Endothelial cell (in vitro differentiated cells): ENCODE measurements at places on chromosomes 16 and 17. TPM values are rescaled to one million over a fixed set of nuclear protein-coding genes. Genes with fewer than 3 reads are reported as not detected.

The TMC6 gene
- 292 TPM for total RNA-seq

The KRT28 gene
- not detected for total RNA-seq

The KRT12 gene
- not detected for total RNA-seq

The CTRB1 gene
- total RNA-seq = not detected

The NAGS gene
- total RNA-seq = 1.2 TPM

The SEPTIN12 gene
- total RNA-seq = 11.5 TPM

The NXPH3 gene
- 6.6 TPM for total RNA-seq

The CAVIN1 gene
- total RNA-seq = 334 TPM

The TMEM235 gene
- total RNA-seq = 21.1 TPM

The C16orf96 gene
- 0.54 TPM for total RNA-seq

The HID1 gene
- total RNA-seq = 157 TPM

The TBC1D3E gene
- total RNA-seq = not detected

The TAF15 gene
- 188 TPM for total RNA-seq

DNA sequence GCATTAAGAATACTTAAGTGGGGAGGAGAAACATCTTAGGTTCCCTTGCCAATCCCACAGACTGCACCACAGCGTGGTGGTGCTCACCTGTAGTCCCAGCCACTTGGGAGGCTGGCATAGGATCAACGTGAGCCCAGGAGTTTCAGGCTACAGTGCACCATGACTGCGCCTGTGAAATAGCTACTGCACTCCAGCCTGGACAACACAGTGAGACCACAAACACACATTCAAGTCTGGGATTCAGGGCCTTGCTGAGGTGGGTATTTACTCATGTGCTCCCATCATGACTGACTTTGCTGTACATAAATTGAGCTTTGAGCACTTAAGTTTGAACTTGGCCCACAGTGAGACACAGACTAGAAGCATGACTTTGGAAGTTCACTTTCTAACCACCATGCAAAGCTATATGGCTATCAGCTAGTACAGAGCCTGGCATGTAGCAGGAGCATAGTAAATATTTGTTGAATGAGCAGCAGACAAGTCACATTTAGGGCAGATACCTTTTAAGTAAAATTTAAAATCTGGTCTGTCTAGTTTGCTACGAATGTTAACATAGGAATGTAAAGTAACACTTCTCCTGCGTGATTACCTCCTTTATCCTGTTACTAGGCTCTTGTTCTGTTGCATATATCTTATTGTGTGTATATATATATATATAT is 33.5 kb downstream of the CEP95 start:
- DNase-seq = no peak

DNA sequence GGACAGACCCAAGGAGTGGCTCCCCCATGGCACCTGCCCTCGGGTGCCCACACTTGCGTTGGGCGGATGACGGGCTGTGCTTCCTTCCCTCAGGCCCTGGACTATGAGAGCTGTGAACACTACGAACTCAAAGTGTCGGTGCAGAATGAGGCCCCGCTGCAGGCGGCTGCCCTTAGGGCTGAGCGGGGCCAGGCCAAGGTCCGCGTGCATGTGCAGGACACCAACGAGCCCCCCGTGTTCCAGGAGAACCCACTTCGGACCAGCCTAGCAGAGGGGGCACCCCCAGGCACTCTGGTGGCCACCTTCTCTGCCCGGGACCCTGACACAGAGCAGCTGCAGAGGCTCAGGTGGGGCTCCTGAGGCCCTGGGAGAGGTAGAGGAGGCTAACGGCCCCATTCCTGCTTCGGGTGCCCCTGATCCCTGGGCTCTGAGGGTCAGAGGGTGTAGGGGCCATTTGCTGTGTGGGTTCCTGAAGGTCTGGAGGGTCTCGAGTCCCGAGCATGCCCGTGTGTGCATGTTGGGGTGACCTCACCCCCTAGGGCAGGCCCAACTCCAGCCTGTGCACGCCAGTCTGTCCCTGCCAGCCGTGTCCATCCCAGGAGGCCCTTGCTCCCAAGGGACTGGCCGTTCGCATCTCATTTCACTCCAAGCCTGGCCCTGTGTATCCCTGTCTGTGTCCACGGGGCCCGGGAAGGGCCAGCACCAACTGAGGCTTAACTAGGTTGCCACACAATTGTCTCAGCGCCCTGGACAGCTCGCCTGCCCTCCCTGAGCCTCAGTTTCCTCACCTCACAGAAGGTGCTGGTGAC is 10.0 kb downstream of the SLC22A31 start:
- DNase-seq = peak; percentile 6

DNA sequence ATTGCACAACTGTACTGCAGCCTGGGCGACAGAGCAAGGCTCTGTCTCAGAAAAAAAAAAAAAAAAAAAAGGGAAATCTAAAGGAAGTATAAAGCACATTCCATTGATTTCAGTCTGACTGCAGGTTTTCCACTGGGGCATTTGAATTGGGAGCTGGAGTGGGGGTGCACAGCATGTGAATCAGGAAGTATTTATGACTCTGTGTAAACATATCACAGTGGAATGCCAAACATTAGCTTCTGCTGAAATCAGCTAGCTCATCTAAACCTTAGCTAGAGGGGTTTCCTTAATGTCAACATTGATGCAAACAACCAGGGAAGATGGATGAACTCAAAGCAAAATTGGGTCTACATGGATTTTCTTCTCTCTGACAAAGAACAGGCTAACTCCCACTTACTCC is 641.0 kb upstream of the EEF2KMT start:
- DNase-seq = no peak

- DNase-seq = no peak
These were observed 42.4 kb downstream of the SYT17 start for GRCh38 chr16:19210280-19210924.

GRCh38 chr16:58249780-58250478 is 44.9 kb downstream of the PRSS54 start:
- DNase-seq = peak; percentile 85

DNA sequence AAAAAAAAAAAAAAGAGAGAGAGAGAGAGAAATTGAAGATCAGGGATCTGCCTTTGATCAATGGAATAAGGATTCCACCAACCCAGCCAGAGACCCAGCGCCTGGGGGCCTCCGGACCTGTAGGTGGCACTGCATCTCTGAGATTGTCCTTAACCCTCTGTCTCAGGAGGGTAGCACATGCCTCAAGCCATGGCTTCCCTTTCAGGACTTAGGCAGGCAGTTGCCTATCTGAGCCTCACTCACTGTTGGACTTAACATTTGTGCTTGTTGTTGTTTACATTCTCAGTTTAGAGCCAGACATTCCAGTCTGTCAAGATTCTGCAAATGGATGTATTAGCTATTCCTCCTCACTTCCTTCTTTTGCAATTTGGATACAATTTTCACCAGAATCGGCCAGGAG is 5.1 kb upstream of the SCNN1B start:
- no peak for DNase-seq

DNA sequence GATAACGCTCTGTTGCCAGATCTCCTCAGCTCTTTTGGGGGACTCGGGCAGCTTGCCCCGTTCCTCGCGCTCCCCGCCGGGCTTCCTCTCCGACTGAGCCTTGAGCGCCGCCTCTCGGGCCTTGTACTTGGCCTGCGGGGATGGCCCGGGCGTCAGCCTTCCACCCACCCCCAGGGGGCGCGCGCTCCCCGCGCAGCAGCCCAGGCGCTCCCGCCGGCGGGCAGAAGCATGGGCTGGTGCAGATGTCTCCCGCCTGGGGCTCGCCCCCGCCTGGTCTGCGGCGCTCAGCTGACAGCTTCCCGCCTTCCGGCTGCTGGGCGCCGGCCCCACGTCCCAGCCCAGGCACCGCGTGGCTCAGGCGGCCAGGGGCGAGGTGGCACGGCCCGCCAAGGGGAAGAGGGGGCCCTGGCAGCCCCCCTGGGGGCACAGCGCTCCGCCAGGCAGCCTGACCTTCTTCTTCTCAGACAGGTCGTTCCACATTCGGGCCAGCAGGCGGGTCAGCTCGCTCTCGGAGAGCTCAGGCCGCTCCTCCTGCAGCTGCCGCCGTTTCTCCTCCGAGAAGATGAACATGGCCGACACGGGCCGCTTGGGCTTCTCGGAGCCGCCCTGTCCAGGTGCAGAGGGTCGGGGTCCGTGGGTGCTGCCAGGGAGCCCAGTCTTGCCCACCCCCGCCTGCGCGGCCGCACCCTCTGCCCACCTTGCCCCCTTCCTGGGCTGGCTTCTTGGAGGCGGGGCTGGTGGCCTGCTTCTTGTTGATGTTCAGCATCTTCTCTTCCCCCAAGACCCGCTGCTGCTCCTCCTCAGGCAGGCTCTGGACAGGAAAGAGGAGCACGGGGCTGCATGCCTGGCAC is 8.9 kb downstream of the UBTF start:
- peak; percentile 96 for DNase-seq

GRCh38 chr16:85424260-85425073 is 188.7 kb upstream of the GSE1 start:
- peak; percentile 3 for DNase-seq

- DNase-seq = no peak
These were observed 5.9 kb upstream of the CCL22 start for GRCh38 chr16:57352636-57353047.

GRCh38 chr16:77308163-77308561 is 109.0 kb downstream of the SYCE1L start:
- DNase-seq = no peak

- no peak for DNase-seq
These were observed 12.9 kb downstream of the BBS2 start for GRCh38 chr16:56506941-56507340.

DNA sequence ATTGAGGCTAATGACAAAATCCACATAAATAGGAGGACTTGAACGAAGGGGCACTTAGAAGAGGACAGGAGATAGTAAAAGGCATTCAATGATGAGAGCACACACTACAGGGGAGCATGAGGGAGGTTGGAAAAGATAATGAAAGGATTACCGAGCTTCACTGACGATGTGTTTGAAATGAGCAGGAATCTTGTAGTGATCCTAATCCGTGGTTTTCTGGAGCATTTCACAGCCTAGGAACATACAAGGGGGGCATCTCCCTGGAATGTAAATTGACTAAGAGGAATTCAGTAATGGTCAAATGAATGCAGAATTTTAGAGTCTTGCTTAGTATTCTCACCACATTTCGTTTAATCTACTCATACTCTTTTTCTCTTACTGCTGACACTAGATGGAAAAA is 5.2 kb downstream of the ATMIN start:
- no peak for DNase-seq

DNA sequence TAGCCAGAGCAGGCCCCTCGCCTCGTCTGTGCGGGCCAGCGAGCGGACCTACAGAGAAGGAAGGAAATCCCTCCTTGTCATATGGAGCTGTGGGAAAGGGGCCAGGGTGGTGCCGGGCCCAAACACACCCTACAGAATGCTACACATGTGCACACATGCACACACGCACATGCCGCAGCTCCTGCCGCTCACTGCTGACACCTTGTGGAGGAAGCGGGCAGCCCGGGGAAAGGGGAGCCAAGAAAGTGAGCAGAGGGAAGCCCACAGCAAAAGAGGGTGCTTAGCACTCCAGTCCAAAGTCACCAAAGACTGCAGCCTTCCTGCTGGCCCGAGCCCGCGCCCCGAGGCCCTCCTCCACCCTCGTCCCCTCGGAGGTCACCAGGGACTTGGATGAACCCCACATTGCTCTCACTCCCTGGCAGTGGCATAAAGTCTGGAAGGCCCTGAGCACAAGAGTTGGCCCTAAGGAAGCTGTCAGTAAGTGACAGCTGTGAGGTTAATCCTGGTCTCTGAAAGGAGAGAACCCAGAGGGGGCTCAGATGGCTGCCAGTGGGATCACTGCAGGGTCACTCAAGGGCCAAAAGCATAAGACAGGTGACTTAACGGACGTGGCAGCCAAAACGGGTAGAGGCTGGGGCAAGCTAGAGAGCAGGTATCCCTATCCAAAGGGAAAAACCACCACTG is 68.2 kb downstream of the MYO18A start:
- DNase-seq = peak; percentile 84

- DNase-seq = no peak
These were observed 67.5 kb upstream of the LGALS9 start for GRCh38 chr17:27563532-27563931.

DNA sequence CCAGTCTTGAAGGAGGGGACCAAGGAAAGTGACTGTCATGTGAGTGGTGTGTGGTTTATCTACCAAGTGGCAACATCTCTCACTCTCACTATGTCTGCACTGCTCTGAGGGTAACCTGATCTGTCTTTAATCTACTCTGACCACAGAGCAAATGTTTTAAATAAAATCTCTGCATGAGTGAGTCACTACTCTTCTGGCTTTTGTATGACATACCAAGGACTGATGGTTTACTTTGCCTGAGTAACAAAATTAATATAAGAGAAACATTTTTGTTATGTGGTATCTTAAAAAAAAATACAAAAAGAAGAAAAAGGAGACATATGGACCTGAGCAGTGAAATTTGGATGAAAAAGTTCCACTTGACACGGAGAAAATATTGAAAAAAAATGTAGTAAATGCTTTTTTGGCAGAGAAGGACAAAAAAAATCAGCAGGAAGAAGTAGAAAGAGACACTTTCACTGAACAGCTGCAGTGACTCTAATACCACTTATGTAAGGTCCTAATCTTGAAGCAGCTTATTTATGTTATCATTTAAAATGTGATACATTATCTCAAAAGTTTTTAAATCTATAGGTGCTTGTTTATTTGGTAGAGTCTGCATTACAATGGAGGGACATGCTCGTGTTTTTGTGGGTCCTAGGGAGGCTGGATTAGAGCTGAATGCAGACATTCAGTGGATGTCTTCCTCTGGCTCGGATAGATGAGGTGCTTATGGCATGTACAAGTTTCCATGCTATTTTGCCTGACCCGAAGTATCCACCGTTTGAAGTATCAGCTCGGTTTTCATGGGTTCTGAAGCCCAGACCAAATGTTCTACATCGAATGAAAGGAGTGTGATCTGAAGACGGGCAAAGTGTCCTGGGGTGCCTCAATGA is 240.7 kb downstream of the MAP2K6 start:
- DNase-seq = no peak

DNA sequence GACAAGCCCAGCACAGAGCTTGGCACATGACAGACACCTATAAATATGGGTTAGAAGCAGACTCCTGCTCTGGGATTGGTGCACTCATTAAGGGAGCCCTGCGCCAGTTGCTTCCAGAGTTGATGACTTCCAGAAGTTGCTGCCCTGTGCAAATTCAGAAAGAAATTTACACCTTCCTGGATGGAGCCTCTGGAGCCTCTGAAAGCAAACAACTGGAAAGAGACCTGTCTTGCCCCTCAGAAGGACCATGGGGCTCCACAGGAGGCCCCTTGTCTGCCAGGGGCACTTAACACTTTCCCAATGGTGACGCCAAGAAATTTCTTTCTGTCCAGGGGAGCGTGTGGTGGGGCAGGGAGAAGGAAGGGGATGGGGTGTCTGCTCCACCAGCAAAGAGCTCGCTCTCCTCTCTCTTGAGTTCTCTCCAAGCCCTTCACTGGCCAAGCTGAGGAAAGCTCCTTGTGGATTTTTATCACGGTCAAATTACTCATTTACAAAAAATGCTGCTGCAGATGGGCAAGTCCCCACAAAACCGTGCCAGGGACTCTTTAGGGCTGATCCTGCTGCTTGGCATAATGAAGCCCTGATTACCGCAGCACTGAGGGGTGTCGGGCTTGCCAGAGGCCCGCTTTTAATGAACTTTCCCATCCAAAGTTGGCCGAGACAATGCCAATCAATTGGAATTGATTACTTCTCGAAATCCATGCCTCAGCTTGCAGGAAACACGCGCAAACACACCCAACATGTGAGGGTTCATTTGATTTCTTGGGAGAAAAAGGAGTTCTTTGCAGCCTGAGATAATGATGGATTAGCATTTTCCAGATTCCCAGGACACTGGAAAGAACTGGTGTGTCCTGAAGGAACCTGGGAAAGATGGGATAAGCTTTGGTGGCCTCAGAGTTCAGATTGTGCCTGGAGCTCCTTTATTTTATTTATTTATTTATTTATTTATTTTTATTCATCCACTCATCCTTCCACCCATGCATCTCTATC is 583.6 kb upstream of the CDH5 start:
- no peak for DNase-seq

- DNase-seq = no peak
These were observed 364.8 kb downstream of the CA10 start for GRCh38 chr17:51793686-51794085.
